ENCODE measurements at places on chromosomes 11 and 22. TPM values are rescaled to one million over a fixed set of nuclear protein-coding genes. Genes with fewer than 3 reads are reported as not detected.

DNA sequence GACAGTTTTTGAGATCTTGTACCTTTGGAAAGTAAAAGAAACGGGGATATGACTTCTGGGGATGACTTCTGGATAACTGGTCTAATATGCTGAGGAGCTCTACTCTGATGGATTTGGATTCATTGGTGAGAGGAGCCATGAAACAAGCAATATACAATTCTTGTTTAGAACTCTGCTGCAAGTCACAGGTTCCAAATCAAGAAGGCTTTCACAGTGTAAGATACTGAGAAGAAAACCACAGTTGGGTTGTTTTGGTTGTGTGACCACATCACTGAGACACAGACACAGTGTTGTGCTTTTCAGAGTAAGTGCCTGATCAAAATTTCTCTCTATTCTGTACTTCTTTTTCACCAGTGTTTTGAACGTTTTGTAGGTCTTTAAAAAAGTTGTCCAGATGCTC is 13.1 kb upstream of the UCP2 start:
- no peak for DNase-seq
- no peaks in the 10 kb centered on the region for H3K27me3 ChIP-seq
- H3K36me3 ChIP-seq = no peaks in the 10 kb centered on the region
- H3K4me3 ChIP-seq = no peak overlapping the region
- H3K27ac ChIP-seq = no peak overlapping the region

- peaks cover 23% of the 10 kb centered on the region for H3K4me1 ChIP-seq
- H3K4me3 ChIP-seq = no peak overlapping the region
- DNase-seq = peak; percentile 64
- no peaks in the 10 kb centered on the region for H3K27me3 ChIP-seq
- H3K36me3 ChIP-seq = no peaks in the 10 kb centered on the region
These were observed 104.7 kb upstream of the CARD18 start for GRCh38 chr11:105244160-105244825.

PDGFD gene
- 6.6 TPM for total RNA-seq

DNA sequence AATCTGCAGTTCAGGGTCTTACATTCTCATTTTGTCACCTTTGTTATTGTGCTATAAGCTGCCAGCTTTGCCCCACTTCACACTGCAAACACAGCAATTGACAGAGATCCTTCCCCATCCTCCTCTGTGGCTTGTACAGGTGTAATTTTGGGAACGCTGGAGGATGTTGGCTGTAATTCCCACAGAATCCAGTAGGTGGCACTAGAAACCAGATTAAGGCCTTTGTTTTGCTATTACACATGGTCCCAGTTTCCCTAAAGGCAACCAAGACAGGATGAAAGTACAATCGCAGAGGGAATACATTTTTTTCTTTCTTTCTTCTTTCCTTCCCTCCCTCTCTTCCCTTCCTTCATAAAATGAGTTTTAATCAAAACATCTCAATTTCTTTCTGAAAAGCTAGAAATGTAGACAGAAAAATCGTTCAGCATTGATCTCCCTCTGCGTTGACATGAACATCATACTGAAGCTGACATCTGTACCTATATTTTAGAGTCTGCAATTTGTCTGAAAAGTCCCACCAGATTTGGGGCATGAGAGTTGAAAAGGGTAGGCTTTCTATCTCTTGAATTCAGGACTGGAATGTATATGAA is 21.3 kb upstream of the NELL1 start:
- DNase-seq = no peak
- H3K27ac ChIP-seq = no peak overlapping the region
- H3K4me3 ChIP-seq = no peak overlapping the region
- H3K4me1 ChIP-seq = no peaks in the 10 kb centered on the region
- no peaks in the 10 kb centered on the region for H3K36me3 ChIP-seq

- peaks cover 10% of the 10 kb centered on the region for H3K4me1 ChIP-seq
- no peaks in the 10 kb centered on the region for H3K36me3 ChIP-seq
- no peak for DNase-seq
- H3K4me3 ChIP-seq = no peak overlapping the region
These were observed 3.1 kb downstream of the GAB2 start for GRCh38 chr11:78414321-78415051.

RAG2 gene
- not detected for total RNA-seq

DNA sequence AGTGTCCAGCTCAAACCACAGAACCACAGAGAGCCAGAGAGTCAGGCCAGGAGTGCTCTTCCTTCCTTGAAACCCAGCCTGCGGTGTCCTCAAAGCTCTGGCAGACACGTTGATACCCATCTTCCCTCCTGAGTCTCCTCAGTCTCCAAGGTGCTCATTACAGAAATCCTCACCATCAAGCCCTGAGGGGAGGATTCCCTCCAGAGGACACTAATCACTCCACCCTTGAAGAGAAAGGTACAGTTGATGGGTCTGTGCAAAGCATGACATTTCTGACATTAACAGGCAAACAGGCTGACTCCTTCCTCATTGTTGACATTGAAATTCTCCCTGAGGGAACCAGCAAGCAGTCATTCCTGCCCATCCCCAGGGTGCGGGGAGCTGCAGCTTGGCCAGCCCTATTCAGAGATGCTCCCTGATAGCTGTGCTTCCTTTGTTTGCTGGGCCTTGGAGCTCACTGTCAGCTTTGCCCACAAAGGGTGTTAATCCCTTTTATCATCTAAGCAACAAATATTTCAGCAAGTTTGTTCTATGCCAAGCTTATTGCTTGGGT is 101.7 kb upstream of the CSNK2A3 start:
- H3K27me3 ChIP-seq = no peaks in the 10 kb centered on the region
- no peak overlapping the region for H3K27ac ChIP-seq
- H3K36me3 ChIP-seq = no peaks in the 10 kb centered on the region

ELFN2 gene
- total RNA-seq = not detected

DGCR2 gene
- 62.2 TPM for total RNA-seq

DNA sequence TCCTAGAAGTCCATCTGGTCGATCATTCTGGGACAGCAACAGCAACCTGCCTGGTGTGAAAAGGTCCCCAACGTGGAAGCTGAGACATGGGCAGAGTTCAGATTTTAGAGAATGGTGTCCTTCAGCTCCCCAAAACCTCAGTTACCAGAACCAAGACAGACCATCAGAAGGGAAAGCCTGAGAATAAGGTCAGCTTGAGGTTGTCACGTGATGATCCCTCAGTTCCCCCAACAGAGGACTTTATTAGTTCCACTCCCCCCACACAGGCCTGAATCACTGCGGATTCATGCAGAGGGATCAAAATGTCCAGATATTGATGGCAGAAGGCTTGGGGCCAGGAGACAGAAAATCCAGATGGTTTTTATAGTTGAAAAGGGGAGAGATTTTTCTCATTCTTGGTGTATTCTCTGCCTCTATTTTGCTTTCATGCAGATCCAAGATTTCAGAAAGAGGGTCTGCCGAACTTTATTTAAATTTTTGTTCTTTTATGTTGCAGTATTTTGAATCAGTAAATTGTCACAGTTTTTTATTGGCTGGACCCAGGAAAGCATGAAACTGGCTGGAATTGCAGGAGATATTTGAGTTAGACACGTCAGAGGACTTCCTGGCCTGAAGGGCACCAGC is 139.0 kb upstream of the NTM start:
- H3K4me1 ChIP-seq = no peaks in the 10 kb centered on the region
- no peak for DNase-seq
- no peaks in the 10 kb centered on the region for H3K27me3 ChIP-seq
- no peak overlapping the region for H3K27ac ChIP-seq

GRCh38 chr22:19619144-19620009 is 94.9 kb upstream of the SEPTIN5 start:
- no peak overlapping the region for H3K27ac ChIP-seq
- no peak overlapping the region for H3K4me3 ChIP-seq
- H3K36me3 ChIP-seq = no peaks in the 10 kb centered on the region
- H3K4me1 ChIP-seq = no peaks in the 10 kb centered on the region
- H3K27me3 ChIP-seq = peaks cover 7% of the 10 kb centered on the region
- DNase-seq = no peak

AQP11 gene
- total RNA-seq = not detected

DNA sequence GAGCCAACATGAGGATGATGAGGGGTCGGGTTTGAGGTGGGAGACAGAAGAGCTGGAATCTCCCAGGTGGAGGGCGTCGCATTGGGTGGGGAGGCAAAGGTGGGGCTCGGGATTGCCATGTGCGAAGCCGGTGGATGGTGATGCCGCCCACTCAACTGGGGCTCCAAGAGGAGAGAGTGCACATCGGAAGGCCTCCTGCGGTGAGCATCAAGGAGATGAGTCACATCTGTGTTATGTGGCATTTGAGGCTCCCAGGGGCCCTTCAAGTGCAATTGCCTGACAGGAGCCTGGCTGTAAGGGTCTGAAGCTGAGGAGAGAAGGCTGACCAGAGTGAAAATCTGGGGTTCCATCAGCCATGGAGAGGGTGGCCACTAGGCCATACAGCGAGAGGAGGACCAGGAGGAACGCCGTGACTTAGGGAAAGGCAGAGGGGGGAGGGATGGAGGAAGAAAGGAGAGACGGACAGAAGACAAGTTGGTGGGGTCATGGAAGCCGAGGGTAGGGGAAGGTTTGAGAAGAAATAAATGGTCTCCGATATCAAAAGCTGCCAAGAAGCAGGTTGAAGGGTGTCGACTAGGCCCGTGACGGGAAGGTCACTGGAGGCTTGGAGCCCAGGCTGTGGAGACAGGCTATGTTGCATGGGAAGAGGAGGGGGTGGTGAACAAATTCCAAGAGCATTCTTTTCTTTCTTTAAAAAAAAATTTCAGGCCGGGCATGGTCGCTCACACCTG is 21.3 kb downstream of the RASD2 start:
- H3K4me3 ChIP-seq = no peak overlapping the region
- H3K27ac ChIP-seq = no peak overlapping the region
- H3K27me3 ChIP-seq = no peaks in the 10 kb centered on the region
- H3K4me1 ChIP-seq = peaks cover 21% of the 10 kb centered on the region
- DNase-seq = peak; percentile 69

OR52H1 gene
- not detected for total RNA-seq

GRCh38 chr11:63866211-63866610 is 27.3 kb downstream of the MARK2 start:
- H3K4me1 ChIP-seq = no peaks in the 10 kb centered on the region
- no peak overlapping the region for H3K27ac ChIP-seq
- H3K27me3 ChIP-seq = no peaks in the 10 kb centered on the region
- DNase-seq = no peak
